ENCODE measurements at places on chromosomes 12 and 14. TPM values are rescaled to one million over a fixed set of nuclear protein-coding genes. Genes with fewer than 3 reads are reported as not detected.

DNA sequence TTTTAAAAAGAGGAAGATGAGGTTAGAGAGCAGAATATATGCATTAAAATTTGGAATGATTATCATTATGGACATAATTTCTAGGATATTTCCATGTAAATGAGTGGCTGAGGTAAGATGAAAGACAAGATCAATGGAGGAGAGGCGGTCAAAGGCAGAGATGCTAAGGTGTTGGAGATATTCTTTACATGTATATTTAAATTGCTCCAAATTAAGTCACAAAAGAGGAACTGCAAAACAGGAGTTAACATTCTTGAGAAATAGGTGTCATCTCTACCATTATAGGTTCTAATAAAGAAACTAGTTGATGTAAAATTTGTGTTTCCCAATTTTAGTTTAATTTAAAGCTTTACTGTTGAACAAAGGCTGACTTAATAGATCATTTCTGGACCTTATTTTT, 268.5 kb upstream of the PPFIA2 start:
- no peak for DNase-seq
- no peaks in the 10 kb centered on the region for H3K27me3 ChIP-seq
- H3K4me1 ChIP-seq, result no peaks in the 10 kb centered on the region
- no peak overlapping the region for H3K4me3 ChIP-seq
- no peak overlapping the region for H3K27ac ChIP-seq

DNA sequence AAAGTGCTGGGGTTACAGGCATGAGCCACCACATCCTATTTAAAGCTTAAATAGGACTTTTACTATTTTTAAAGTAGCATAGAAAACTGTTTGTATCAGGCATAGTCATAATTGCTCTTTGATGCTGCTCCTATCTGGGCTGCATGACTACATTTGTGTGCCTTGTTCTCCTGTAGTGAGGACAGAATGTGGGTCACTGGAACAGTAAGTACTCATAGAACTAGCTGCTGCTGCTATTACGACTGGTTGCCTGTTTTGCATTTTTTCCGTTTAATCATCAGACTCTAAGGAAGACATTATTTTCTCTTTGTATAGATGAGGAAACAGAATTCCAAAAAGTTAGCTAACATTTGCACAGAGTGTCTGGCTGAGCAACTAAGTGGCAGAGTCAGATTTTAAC, 42.8 kb downstream of the ZC3H14 start:
- H3K27me3 ChIP-seq, result no peaks in the 10 kb centered on the region
- no peak overlapping the region for H3K27ac ChIP-seq
- DNase-seq, result no peak
- no peak overlapping the region for H3K4me3 ChIP-seq

DNA sequence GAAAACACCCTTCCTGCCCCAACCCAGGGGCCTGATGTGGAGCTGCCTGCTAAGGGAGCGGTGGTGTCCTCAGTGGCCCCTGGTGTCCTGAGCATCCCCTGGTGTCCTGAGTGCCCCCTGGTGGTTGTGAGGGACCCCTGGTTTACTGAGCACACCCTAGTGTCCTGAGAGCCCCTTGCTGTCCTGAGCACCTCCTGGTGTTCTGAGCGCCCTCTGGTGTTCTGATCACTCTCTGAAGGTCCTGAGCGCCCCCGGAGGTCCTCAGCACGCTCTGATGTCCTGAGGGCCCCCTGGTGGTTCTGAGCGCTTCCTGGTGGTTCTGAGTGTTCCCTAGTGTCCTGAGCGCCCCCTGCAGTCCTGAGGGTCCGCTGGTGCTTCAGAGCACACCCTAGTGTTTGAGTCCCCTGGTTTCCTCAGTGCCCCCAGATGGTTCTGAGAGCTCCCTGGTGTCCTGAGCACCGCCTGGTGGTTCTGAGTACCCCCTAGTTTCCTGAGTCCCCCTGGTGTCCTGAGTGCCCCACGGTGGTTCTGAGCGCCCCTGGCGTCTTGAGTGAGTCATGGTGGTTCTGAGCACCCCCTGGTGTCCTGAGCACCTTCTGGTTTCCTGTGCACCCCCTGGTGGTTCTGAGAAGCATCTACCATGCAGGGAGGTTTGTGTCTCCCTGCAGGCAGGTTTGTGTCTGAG, 1004.2 kb downstream of the TMEM121 start:
- H3K27me3 ChIP-seq, result no peaks in the 10 kb centered on the region
- no peak overlapping the region for H3K4me3 ChIP-seq
- no peak for DNase-seq
- no peaks in the 10 kb centered on the region for H3K36me3 ChIP-seq
- no peaks in the 10 kb centered on the region for H3K4me1 ChIP-seq
- H3K27ac ChIP-seq, result no peak overlapping the region

DNA sequence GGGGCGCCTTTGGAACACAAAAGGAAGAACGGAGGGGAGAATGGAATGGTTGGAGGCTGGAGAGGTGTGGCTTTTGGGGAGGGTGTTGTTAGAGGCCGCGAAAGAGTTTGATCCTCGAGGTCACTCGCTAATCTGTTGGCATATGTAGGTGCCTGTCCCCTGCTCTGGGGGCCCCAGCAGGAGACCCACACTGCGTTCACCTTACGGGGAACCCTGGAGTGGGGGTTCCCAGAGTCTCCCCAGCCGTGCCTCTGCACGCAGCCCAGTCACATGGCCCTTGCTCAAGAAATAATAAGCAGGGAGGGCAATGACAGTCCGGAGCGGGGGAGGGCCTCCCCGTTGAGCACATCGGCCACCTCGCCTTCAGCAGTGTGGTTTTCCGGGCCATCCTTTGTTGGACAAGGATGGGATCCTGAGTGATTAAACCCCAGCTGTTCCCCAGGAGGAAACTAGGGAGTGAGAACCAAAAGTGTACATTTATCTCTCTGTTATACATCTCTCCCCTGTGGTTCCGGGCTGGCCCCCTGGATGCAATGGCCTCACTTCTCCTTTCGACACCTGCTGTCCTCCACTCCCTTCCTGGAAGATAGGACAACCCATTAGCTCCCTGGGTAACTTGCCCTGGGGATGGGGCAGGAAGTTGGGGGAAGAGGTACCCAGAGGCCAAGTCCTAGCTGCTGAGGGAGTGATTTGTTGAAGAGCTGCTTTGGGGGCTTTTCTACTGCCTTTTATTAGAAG, 1.3 kb downstream of the PLEKHG3 start:
- peaks cover 76% of the 10 kb centered on the region for H3K4me1 ChIP-seq
- no peaks in the 10 kb centered on the region for H3K27me3 ChIP-seq
- peak; percentile 75 for DNase-seq
- H3K36me3 ChIP-seq, result no peaks in the 10 kb centered on the region

GRCh38 chr12:102643879-102644575, 163.7 kb upstream of the IGF1 start:
- H3K27me3 ChIP-seq, result no peaks in the 10 kb centered on the region
- no peaks in the 10 kb centered on the region for H3K36me3 ChIP-seq
- H3K4me3 ChIP-seq, result no peak overlapping the region
- no peak overlapping the region for H3K27ac ChIP-seq

- no peak for DNase-seq
- H3K27me3 ChIP-seq, result no peaks in the 10 kb centered on the region
- H3K4me3 ChIP-seq, result no peak overlapping the region
- H3K36me3 ChIP-seq, result peaks cover 34% of the 10 kb centered on the region
Observed at GRCh38 chr12:6241495-6241894, 41.3 kb downstream of the CD9 start.

DNA sequence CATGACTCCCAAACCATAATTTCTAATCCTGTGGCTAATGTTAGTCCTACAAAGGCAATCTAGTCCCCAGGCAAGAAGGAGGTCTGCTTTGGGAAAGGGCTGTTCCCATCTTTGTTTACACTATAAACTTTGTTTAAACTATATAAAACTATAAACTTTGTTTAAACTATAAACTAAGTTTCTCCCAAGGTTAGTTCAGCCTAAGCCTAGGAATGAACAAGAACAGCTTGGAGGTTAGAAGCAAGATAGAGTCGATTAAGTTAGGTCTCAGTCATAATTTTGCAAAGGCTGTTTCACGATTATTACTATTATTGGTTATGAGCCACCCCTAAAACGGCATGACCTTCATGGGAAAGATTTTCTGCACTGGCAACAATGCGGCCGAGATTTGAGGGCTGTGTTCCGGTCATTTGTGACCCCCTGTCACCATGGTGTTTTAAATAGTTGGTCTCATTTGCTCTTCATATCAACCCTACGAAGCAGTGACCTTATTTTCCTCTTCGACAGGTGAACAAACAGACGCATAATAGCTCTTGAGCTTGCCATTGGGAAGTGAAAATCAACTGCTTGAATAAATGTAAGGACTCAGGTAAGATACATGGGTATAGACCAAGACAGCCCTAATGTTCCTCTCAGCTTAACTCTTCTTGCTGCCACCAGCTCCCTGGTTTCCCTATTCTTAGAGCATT, 322.6 kb upstream of the TMEM132C start:
- H3K4me3 ChIP-seq, result no peak overlapping the region
- no peaks in the 10 kb centered on the region for H3K4me1 ChIP-seq
- no peaks in the 10 kb centered on the region for H3K27me3 ChIP-seq
- no peak overlapping the region for H3K27ac ChIP-seq
- no peaks in the 10 kb centered on the region for H3K36me3 ChIP-seq

GRCh38 chr14:68957775-68958174, 21.3 kb downstream of the ACTN1 start:
- DNase-seq, result no peak
- no peaks in the 10 kb centered on the region for H3K27me3 ChIP-seq
- H3K4me3 ChIP-seq, result no peak overlapping the region
- H3K4me1 ChIP-seq, result peaks cover 75% of the 10 kb centered on the region
- no peaks in the 10 kb centered on the region for H3K36me3 ChIP-seq
- peak overlapping the region; percentile 64 for H3K27ac ChIP-seq

- no peak for DNase-seq
- H3K27ac ChIP-seq, result no peak overlapping the region
- H3K4me3 ChIP-seq, result no peak overlapping the region
- peaks cover 25% of the 10 kb centered on the region for H3K4me1 ChIP-seq
- H3K36me3 ChIP-seq, result peaks cover 31% of the 10 kb centered on the region
- H3K27me3 ChIP-seq, result no peaks in the 10 kb centered on the region
Observed at GRCh38 chr14:102195446-102195845, 55.7 kb downstream of the WDR20 start.

GRCh38 chr14:76705214-76705613, 56.1 kb upstream of the VASH1 start:
- no peak for DNase-seq
- H3K4me3 ChIP-seq, result no peak overlapping the region
- peaks cover 2% of the 10 kb centered on the region for H3K4me1 ChIP-seq
- H3K36me3 ChIP-seq, result no peaks in the 10 kb centered on the region
- H3K27ac ChIP-seq, result no peak overlapping the region

GRCh38 chr12:11071414-11071813, 9.3 kb upstream of the TAS2R46 start:
- no peak overlapping the region for H3K4me3 ChIP-seq
- no peak overlapping the region for H3K27ac ChIP-seq

DNA sequence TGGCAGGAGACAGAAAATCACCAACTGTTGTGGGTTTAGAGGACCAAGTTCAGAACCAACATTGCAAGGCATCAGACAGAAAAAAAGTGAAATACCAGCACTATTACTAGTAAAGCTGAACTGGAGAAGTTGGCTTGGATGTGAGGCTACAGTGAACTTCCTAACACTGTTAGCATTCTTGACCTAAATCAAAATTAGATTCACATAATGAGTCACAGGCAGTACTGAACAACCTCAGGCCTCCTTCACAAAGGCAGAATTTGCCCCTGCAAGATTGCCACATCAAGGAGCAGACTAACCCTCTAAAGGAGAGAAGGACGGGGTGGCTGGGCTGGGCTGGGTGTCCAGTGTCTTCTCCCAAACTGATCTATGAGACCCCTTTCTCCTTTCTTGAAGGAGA, 539.7 kb downstream of the SNAPC1 start:
- H3K36me3 ChIP-seq, result no peaks in the 10 kb centered on the region
- H3K4me1 ChIP-seq, result no peaks in the 10 kb centered on the region
- H3K4me3 ChIP-seq, result no peak overlapping the region
- H3K27me3 ChIP-seq, result no peaks in the 10 kb centered on the region
- no peak for DNase-seq
- H3K27ac ChIP-seq, result no peak overlapping the region

GRCh38 chr12:88935856-88936255, 355.6 kb upstream of the KITLG start:
- no peak overlapping the region for H3K4me3 ChIP-seq
- no peaks in the 10 kb centered on the region for H3K27me3 ChIP-seq
- DNase-seq, result no peak
- H3K4me1 ChIP-seq, result peaks cover 11% of the 10 kb centered on the region

- H3K4me3 ChIP-seq, result no peak overlapping the region
- DNase-seq, result no peak
- H3K4me1 ChIP-seq, result no peaks in the 10 kb centered on the region
- no peak overlapping the region for H3K27ac ChIP-seq
Observed at GRCh38 chr12:128872303-128872702, 19.0 kb downstream of the GLT1D1 start.

GRCh38 chr12:108181095-108181454, 52.0 kb downstream of the WSCD2 start:
- no peaks in the 10 kb centered on the region for H3K27me3 ChIP-seq
- H3K27ac ChIP-seq, result no peak overlapping the region
- DNase-seq, result no peak
- no peaks in the 10 kb centered on the region for H3K36me3 ChIP-seq
- H3K4me3 ChIP-seq, result no peak overlapping the region

DNA sequence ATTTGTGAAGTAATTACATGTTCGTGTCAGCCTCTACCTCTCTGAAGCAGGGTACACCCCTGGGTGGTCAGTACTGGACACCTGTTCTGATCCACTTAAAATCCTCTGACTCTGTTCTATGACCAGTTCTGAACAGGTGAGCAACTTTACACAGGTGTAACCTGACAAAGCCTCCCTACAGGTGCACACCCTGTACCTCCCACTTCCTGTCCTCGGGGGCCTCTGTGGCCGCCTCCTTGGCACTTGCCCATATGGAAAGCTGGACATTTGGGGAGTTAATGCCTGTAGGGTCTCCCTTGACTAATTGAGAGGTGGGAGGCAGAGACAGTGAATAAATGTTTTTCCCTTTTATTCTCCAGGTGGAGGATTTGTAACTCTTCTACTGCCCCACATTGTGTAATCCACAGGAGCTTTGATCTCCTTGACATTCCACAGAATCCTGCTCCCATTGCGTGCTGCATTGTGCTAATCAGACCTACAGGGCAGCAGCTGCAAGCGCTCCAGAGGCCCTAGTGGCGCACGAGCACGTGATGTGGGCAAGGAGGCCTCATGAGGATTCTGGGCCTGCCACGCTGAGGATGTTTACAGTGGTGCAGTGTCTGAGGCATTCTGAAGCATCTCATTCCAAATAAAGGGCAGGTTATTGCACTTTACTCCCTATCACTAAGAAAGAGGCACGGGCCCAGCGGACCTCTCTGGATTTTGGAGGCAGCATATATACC, 45.8 kb upstream of the BATF start:
- H3K27me3 ChIP-seq, result no peaks in the 10 kb centered on the region
- peaks cover 29% of the 10 kb centered on the region for H3K36me3 ChIP-seq
- H3K4me3 ChIP-seq, result no peak overlapping the region
- no peaks in the 10 kb centered on the region for H3K4me1 ChIP-seq
- no peak overlapping the region for H3K27ac ChIP-seq

ACSM4 gene
- total RNA-seq, result not detected

TAC3 gene
- not detected for total RNA-seq

TAS2R19 gene
- total RNA-seq, result 2.5 TPM

TEAD4 gene
- total RNA-seq, result 28.4 TPM

RPL10L gene
- not detected for total RNA-seq

HELB gene
- total RNA-seq, result 1.5 TPM

CLEC2D gene
- 5.4 TPM for total RNA-seq

A2M gene
- 47.6 TPM for total RNA-seq

PDE3A gene
- total RNA-seq, result 3.4 TPM

SMIM41 gene
- total RNA-seq, result not detected

PRICKLE1 gene
- total RNA-seq, result 6.1 TPM
